ENCODE measurements at places on chromosomes 7 and 10. TPM values are rescaled to one million over a fixed set of nuclear protein-coding genes. Genes with fewer than 3 reads are reported as not detected.

The OPN1SW gene
- total RNA-seq: not detected

DNA sequence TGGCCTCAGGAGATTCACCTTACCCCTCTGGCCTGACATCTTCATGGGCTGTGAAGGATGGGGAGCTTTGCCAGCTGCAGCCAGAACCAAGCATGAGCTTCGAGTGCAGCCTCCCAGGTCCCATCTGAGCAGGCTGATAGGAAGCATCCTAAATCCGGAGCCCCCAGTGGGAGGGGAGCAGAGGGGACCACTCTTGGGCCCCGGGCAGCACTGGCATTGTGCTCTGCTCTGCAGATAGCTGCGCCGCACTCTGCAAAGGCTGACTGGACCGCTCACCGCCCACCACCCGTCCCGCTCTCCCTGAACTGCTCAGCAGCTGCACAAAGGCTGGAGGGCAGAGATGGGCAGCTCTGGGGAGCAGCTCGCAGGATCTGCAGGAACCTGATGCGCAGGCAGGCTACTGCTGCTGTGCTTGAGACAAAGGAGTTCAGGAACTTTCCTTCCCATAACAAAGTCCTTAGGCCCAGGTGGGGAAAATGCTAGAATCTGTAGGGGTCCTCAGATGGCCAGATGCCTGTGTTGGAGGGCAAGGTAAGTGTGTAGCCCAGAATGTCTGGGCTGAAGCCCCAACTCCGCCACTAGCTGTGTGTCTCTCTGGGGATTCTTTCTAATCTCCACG, 51.8 kb downstream of the ARHGAP22 start:
- DNase-seq: no peak

The SPDYE17 gene
- total RNA-seq: not detected

The LOXL4 gene
- 7.6 TPM for total RNA-seq
